ENCODE measurements at places on chromosomes 11 and 22.

GRCh38 chr11:9143721-9144120 is 52.3 kb upstream of the SCUBE2 start:
- no peak for DNase-seq

GRCh38 chr11:64157631-64158394 is 8.1 kb downstream of the MACROD1 start:
- no peak for DNase-seq

DNA sequence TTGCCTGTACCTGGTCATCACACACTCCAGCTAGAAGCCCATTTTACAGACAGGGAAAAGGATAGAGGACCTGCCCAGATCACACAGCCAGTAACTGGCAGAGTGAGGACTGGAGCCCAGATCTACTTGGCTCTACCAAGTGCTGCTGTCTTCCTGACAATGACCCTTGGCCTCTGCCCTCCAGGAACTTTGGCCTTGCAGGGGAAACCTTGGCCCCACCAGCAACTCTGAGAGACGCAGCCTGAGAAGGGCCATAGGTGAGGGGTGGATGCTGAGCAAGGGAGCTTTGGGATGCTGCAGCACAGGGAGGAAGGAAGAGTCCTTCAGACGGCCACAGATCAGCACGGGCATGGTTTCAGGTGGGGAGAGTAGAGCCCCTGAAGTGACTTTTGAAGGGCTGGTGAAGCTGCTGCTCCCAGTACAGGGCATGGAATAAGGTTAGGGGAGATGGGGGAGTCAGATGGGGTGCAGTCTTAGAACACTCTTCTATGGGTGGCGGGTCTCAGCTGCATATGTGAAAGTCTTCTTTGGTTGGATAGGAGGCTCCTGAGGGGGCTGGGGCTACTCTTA is 2.0 kb upstream of the CAPN5 start:
- DNase-seq: no peak

DNA sequence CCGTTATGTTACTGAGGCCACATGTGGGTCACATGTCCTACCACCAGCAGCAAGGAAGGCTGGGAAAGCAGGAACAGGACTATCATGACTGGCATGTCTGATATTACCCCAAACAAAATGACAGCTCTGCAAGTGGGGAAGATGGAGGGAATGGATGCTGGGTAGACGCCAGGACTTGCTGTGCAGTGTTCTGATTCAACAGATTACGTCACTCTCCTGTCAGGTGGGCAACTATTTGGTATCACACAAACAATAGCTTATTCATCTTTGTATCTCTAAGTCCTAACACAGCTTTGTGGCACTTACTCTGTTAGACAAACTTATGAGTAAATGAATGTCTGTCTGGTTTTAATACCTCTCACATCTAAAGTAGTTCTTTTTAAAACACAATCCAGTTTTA is 105.2 kb downstream of the SPON1 start:
- DNase-seq: no peak

- no peak for DNase-seq
These were observed 860 bp downstream of the PRMT3 start for GRCh38 chr11:20388096-20389055.

DNA sequence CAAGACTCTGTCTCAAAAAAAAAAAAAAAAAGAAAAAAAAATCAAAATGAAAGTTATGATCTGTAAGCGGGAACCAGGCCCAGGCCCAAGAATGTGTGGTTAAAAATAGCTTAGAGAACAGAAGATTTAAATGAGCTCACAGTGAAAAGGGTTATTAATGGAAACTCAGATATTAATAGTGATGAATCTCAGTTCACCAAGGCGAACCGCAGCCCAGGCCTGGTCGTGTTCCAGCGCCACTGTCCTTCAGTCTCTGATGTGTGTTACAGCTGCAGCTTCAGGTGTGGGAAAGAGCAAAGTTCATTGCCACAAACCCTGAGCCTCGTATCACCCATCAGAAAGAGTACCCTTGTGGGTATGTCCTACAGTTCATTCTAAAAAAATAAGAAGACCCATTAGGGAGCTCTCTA is 107.1 kb downstream of the GAB2 start:
- peak; percentile 42 for DNase-seq

DNA sequence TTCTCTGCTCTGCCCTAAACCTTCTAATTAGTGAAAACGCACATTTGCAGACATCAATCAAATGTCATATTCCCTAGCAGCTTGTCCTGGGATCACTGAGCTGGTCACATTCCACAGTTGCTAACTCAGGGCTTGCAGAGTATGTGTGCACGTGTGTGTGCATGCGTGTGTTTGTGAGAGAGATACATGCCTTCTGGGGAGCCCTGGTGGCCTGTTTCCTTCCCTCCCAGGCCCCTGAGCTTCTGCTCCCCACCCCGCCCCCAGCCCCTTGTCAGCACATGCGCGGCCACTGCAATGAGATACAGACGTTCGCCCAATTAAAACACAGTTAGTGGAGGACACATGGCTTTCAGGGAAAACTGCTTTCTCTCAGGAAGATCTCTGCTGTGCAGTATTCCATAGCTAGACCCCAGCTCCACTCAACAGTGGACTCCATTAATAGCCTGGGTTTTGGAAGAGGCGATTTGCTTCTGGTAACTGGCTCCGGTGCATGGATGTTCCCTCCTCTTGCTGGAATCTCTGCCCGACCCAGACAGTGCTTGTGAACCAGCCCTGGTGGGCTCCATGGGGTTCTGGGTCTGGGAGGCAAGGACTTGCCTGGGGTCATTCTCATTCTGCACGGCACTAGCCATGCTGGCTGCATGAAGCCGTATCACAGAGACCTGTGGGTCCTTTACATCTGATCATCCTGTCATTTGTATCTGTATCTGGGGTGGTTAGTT is 17.7 kb downstream of the LRP5 start:
- DNase-seq: peak; percentile 63

DNA sequence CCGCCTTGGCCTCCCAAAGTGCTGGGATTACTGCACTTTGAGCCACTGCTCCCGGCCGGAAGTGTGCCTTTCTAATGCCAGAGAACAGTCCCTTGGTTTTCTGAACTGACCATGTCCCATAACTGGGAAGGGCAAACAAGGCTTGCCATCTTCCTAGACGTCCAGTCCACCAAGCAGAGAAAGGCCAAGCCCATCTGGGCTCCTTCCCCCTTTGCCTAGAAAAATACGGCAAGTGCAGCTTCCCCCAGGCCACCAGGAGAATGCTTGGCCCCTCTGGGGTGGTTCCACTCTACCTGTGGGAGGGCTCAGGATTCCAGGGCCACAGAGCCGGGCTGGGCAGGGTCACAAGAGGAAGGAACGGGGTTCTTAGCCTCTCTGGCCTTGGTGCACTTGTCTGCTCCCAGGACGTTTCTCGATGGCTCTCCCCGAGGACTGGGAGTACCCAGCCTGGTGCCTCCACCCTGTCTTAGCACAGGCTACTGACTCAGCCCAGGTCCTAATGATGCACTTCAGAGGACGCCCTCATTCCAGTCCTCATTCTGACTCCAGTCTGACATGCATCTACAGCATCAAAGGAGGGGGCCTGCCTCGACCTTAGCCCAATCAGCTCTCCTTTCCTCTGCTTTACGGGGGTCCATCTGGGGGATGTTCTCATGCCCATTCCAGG is 1.2 kb downstream of the USP2 start:
- no peak for DNase-seq

GRCh38 chr11:339963-340362 is 19.3 kb upstream of the IFITM3 start:
- DNase-seq: no peak

DNA sequence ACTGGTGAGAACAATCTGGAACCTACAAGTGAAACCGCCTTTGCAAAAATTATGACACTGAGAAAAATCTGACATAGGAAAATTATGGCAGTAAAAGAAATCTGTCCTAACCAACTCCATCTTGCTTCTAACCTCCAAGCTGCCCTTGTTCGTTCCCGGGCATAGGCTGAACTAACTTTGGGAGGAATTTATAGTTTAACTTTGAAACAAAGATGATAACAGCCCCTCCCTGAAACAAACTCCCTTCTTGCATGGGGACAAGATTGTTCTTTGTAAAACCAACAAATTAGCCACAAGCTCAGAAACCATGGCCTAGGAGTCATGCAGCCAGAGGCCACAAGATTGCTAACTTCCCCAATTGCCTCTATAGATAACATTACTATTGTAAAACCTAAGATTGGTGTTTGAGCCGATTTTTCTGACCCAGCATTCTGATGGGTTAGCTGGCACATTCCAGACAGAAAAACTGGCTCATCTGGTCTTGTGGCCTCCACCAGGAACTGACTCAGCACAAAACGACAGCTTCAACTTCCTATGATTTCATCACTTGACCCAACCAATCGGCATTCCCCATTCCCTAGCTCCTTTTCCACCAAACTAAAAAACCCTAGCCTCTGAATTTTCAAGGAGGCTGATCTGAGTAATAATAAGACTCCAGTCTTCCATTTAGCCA is 3.6 kb upstream of the CCDC81 start:
- DNase-seq: peak; percentile 81

DNA sequence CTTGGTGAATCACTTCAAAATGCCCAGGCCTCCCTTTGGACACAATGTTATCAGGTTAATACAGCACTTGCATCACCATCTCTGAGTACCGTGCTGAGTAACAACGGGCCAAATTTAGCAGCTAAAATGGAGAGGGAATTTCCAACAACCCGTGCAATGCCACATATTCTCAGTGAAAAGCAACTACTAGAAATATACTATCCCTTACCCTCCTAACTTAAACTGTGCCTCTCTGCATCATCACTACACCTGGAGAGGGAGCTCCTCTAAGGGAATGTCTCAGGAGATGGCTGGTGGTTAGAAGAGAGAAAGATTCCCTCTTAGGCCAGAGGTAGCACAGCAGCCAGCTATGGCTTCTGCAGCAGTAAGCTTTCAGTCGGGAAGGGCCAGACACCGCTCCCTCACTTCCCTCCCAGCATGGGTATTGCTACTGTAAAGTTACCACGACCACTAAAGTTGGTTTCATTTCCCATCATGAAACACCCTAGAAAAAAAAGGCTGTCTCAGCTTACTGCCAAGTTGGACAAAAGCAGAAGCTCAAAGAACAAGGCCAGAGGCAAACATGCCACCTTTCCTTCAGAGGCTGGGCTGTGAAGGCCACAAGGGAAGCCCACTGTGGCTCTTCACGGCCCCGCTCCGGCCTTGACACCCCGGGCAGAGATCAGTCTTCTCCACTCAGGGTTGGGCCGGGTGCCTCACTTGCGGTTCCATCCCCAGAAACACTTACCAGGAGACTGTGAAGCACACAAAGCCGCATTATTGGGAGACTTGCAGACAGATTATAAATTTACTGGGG is 3.9 kb downstream of the MAML2 start:
- DNase-seq: peak; percentile 45

DNA sequence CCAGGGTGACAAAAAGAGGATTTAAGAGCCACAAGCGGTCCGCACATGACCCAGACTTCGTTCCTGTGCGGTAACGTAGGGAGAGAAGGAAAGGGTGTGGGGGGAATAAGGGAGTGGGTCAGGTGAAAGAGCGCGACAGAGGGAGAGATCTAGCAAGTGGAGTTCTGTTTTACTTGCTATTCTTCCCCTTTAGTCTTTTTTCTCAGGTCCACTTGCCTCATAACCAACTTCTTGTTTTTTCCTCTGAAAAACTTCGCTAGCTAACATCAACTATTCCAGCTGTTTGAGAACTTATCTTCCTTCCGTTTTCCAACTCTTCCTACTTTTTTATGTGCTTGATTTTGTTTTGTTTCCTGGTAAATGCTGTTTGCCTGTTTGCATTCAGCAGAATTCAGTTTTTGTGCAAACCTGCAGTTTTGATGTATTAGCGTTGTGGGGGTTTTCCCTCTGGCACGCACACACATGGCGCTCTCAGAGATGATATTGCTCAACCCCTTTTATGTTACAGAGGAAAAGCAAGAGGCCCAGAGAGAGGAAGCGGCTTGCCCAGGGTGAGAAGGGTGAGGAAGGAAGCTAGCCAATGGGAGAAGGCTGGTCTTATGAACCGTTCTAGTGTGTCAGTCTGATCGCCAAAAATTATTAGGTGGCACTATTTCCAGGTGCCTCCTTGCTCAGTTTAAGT is 592 bp upstream of the CTSC start:
- peak; percentile 33 for DNase-seq

DNA sequence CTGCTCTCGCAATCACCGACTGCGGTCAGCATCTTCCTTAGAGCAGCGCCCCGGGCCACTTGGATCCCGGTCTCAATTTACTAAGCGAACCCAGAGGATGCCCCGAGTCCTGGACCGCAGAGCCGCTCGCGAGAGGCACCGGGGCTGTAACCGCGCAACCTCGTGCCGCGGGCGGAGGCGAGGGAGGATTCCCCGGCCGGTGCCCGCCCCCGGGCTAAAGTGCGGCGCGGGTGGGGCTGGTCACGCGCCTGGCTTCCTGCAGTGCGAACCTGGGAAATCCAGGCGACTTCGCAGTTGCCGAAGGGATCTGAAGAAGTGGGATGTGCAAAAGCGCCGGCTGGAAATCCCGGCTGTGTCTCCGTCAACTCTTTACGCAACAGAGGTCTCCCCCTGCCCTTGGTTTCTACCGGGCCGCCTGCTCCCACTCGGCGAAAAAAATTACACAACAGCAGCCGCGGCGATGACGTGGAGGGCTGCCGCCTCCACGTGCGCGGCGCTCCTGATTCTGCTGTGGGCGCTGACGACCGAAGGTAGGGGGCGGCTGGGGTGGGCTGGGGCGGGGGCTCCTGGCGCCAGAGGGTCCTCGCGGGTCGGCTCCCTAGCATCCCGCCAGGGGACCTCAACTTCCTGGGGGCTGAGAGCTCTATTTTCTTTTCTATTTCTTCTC is at the start of gene NCR3LG1:
NCR3LG1 (plus strand) TSS at position 291 of the 667 bp plus-strand sequence; CDS start at position 461, 170 bp downstream.
- DNase-seq: peak; percentile 41

All from fibroblast of skin of back (primary cell).